ENCODE measurements at places on chromosomes 5 and 9.
A peak's percentile ranks its signal among the peaks of the same experiment; 100 is the strongest.

GRCh38 chr5:59887274-59887673 is 6.3 kb downstream of the PDE4D start:
- DNase-seq: no peak

GRCh38 chr5:127074466-127074865 is 1.2 kb upstream of the C5orf63 start:
- DNase-seq: no peak

GRCh38 chr9:86200599-86201162 is 58.8 kb downstream of the C9orf153 start:
- DNase-seq: no peak

DNA sequence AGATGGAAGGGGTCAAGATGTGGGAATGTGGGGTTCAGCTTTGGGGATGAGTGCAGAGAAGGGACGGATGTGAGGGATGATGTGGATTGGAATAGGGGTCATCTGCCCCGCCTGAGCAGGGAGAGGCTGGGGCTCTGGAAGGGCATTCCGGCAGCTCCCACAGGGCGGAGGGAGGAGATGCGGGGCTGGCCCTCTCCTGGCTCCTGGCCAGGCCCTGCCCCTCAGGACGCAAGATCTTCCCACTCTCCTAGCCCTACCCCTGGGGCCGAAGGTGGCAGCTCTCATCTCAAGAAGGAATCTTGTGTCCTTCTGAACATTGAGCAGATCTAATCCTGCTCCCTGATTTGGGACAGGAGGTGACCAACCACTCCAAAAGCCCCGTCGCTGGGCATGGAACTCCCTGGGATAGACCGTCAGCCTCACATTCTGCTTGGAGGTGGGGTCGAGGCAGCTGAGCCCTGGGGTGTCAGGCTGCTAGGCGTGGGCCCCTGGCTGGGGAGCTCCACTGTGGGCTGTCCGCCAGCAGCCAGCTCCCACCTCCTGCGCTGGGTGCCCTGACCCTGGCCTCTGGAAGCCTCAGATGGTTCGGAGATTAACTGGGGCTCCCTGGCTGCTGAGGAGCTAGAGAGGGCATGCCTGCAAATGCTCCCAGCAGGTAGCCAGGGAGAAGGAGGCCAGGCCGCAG is 125.2 kb downstream of the ZNF354C start:
- no peak for DNase-seq

- no peak for DNase-seq
Measured at GRCh38 chr9:78011049-78011448, 20.6 kb downstream of the GNAQ start.

GRCh38 chr5:155101697-155102096 is 88.1 kb downstream of the KIF4B start:
- no peak for DNase-seq

GRCh38 chr5:111198281-111198966 is 25.8 kb upstream of the CAMK4 start:
- no peak for DNase-seq

DNA sequence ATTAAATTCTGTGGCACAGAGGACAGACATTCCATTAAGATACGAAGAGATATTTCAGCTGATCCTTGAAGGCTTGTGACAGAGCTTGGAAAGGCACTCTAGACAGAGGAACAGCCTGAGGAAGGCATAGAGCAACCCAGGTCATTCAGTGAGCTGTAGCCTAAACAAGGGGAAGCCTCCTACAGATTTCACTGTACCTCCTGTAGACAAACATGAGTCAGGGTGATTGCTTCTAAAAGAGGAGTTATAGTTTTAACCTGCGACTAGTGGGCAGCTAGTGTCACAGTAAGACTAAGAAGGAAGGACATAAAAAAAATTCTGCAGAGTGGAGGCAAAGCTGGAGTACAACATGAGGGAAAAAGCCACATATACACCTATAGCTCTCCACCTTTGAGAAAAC is 43.5 kb upstream of the ANKDD1B start:
- DNase-seq: peak; percentile 7

GRCh38 chr5:72177538-72177937 is 70.3 kb downstream of the MAP1B start:
- no peak for DNase-seq

Measured in epithelial cell of proximal tubule (primary cell).